RPMI8226 (cell line): ENCODE measurements at places on chromosomes 2 and 18.

GRCh38 chr2:74916394-74916793 lies 42.0 kb upstream of the POLE4 start:
- no peak for DNase-seq

GRCh38 chr2:54103454-54104314 lies 11.7 kb upstream of the ACYP2 start:
- DNase-seq = peak; percentile 88

GRCh38 chr2:174544156-174544555 lies 53.4 kb downstream of the WIPF1 start:
- DNase-seq = no peak

DNA sequence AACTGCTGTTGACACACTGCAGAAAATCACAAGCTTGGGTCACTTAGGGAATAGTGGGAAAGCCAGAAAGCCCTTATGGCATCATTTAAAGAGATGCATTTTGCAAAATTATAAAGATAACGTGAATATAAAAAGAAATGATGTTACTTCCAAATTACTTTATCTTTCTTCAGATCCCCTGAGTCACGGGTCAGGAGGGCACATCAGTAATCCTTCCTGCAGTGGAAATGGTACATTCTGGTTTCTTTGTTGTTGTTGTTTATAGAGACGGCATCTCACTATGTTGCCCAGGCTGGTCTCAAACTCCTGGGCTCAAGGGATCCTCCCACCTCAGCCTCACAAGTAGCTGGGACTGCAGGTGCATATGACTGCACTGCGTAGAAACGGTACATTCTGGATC lies 9.8 kb upstream of the EPG5 start:
- no peak for DNase-seq

GRCh38 chr2:4832642-4833041 lies 859.5 kb upstream of the SOX11 start:
- DNase-seq = no peak

- no peak for DNase-seq
Observed at GRCh38 chr2:230795856-230796255, 68.9 kb upstream of the ITM2C start.

DNA sequence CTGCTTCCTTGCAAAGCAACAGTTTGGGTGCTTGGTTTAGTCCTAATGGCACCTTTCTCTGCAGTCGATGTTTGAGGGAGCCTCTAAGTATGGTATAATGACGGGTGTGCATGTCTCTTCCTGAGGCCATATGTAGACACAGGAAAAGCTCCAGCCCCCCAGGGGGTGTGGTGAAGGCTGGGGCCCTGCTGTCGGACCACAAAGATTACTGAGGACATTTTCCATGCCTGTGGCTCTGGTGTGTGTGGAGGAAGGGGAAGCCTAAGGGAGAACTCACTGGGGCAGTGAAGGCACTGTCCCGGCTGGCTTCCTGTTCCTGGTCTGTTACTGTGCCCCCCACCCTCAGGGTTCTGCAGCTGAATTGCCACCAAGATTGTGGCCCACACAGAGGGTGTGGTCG lies 187.1 kb downstream of the FHOD3 start:
- no peak for DNase-seq

GRCh38 chr18:6731222-6731596 lies 1.7 kb downstream of the ARHGAP28 start:
- no peak for DNase-seq

DNA sequence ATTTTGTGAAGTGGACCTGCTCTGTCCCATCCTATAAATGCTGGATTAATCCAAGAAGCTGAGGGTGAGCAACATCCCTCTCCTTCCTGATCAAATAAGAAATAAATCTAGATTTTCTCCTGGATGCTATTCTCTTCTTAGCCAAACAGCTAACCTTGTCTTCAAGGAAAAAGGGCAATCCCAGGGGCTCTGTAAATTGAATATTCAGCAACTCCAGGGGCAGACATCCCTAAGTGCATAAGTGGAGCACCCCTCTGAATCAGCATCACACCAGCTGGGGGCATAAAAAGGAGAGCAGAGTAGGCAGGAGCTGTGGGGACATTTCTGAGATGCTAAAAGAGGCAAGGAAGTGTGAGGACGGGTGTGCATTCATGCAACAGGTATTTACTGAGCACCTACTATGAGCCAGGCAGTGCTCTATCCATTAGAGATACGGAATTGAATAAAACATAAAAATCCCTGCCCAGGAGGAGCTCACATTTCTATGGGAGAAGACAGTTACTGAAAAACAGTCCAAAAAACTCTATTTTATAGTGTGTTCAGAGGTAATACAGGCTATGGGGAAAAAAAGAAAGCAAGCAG lies 2.8 kb upstream of the STEAP3 start:
- DNase-seq = no peak

DNA sequence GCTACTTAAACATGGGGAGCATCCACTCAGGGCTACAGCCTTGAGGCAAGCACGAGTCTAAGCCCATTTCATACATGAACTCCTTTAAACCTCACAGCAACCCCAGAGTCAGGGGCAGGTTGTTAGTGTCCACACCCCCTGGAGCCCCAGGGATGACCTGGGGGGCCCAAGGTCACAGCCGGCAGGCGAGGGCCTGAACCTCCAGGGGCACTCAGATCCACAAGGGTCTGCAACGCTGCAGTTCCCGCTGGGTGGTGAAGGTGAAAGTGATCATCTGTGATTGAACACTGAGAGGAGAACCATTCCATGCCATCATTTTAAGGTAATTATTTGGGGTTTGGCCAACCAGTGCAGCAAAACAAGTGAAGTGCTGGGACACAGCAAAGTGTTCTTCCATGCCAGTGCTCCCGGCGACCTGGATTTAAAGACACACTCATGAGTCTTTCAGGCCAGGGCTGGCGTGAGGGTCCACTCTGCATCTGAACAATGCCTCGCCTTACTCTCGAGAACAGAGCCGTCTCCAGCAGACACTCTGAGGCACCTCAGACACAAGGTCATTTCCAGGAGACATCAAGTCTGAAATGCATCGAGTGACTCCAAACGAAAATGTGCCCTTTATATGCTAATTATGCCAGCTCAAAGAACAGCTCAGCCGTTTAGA lies 61.6 kb upstream of the SNTG2 start:
- no peak for DNase-seq

- no peak for DNase-seq
Observed at GRCh38 chr2:12050396-12050795, 304.0 kb downstream of the LPIN1 start.

DNA sequence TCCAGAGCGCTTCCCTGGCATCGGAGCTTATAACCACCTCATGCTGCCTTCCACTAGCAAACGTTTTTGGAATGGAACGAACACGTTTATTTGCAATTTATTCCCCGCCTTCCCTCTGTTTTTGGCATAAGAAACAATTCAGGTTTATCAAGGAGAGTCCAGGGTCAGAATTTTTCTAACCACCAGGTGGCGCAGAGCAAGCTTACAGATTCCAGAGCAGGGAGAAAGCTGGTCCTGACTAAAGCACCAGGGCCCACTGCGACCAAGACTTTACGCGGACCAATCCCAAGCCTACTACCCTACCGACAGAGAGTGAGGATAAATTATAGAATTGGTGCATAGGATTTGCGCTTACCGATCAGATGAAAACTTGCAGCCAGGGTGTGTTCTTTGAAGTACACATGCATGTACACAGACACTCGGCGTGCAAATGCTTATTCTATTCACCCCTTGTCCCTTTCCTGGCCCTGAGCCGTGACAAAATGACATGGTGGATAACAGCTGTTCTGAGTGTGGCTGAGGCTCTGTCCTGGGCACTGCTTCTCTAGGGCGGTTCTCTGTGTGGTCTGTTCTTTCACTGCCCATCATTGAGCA lies 34.7 kb downstream of the NAPG start:
- peak; percentile 86 for DNase-seq

GRCh38 chr18:54919412-54919811 lies 39.8 kb downstream of the CCDC68 start:
- no peak for DNase-seq

- no peak for DNase-seq
Observed at GRCh38 chr2:19214682-19215391, 143.6 kb downstream of the OSR1 start.

DNA sequence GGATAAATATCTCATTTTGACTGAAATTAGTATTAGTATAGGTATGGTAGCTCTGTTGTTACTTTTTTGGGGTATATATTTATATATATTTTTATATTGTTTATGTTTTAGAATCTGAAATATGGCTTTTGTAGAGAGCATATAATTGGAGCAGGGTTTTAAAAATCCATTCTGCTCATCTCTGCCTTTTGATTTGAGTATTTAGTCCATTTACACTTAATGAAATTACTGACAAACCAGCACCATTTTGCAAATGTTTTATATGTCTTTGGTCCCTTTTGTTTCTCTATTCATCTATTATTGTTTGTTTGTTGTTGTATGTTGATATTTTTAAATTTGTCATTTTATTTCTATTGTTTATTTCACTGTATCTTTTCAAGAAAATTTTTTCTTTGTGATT lies 30.7 kb downstream of the PTPN4 start:
- DNase-seq = no peak

DNA sequence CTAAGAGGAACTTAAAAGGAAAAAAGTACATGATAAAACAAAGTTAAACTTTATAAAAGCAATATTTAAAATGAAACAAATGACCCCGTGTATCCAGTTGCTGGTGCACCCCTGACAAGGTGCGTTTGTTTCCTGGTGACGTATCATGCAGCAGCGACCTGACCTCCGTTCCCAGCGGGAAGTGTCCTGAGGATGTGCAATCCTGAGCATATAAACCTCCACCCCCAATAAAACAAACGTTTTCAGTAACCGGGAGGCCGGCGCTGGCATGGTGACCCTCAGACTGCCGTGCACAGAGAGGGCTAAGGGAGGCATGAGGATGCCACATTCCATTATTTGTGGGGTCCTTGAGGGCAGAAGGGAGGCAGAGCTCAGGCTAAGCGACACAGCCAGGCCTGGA lies 14.8 kb downstream of the SLC66A2 start:
- no peak for DNase-seq

DNA sequence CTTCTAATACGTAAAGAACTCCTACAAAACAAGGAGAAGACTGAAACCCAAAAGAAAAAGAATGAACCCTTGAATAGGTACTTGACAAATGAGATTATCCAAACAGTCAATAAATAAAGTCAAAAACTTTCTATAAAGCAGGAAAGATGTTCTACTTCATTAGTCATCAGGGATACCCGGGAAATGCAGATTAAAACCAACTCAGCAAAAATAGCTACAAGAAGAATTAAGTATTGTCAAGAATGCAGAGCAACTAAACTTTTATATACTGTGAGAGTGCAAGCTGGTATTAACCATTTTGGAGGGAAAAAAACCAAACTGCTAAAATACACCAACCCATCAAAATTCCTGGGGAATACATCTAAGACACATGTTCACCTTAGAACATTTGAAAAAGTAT lies 10.4 kb downstream of the TXNL1 start:
- no peak for DNase-seq

DNA sequence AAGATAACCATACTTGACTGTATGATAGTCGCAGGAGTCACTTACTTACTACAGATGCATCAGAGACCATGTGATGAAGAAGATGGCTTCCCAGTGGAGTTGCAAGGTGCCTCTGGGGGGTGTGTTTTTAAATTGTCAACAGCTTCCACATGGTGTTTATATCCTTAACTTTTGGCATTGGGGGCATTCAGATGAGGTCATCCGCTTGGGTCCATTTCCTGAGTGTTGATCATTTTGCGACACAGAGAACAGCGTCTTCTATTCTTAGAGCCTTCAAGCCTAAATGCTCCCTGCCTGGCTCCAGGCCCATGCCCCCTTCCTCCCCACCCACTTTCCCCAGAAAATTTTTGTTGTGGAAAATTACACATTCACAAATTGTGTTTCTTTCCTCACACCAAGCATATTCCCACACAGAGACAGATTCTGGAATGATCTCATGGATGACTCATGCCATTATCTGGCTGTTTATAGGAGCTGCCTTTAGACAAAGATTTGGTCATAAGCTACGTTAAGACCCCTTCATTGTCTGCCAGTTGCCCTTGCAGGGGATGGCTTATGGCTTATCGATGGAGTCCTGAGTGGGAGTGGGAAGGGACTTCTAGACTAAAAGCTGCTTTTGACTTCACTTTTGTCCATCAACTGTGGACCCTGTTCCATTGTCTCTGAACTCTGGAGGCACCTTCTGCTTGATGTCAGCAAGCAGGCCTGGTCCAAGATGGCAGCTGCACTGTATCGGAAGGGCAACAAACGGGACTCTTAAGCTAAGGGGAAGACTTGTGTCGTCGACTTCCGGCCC lies 91.8 kb downstream of the CABLES1 start:
- DNase-seq = no peak

DNA sequence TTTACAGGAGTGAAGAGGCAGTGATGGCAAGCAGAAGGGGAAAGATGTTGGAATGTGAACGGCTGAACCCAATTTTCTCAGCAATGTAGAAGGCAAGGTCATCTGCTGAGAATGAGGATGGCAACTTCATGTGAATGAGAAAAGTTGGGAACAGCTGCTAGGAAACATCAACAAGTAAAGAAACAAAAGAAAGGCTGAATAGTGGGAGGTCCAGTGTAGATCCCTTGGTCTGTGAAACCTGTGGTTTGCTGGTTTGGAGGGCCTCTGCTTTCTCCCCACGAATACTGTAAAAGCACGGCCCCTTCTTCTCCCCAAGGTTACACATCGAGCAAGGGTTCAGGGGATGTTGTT lies 27.4 kb downstream of the MARCHF4 start:
- no peak for DNase-seq

DNA sequence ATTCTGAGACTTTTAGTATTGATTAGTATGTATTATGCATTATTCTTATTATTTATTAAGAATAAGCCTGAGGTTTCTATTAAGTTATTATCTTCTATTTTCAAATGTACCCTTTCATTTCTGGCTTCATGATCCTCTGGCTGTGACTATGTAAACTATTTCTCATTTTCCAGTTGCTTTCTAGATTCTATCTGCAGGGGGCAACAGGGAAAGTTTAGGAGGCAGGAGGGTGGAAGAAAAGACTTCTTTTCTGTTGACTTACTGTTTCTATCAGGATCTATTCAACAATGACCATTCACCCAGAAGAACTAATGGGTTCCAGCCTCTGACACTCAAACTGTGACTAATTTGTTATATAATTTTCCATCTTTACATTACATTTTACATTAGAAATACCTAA lies 653.4 kb upstream of the FSHR start:
- no peak for DNase-seq

DNA sequence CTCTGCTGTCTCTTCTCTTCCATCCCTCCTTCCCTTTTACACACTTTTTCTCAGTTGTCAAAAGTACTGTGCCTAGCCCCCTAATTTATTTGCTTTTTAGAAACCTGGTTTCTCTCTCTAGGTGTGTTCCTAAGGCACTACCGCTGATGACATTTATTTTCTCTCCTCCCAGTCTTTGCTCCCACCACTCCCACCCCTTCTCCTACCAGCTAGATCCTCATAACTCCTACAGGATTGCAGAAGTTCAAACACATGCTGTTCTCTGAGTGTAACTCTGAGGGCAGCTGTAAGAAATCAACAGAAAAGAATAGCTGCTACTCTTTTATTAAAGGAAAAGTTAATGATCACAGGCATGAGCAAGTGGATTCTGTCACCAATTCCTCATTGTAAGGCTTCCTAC lies 22.3 kb upstream of the LRRTM1 start:
- DNase-seq = no peak

DNA sequence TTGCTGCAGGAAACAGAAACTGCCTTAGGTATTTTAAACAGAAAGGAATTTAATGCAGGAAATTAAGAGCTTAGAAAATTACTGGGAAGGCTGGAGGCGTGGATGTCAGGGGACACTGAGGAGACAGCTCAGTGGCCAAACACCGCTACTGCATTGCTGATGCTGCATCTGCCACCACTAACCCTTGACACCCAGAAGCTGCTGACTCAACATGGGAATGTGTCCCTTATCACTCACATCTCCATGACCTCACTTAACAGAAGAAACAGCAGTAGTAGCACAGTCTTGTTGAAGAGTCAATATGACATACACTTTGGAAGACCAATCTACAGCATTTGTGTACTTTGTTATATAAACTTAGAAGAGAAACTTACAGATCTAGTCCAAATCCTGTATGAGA lies 906.1 kb downstream of the SLC4A3 start:
- no peak for DNase-seq
